HS-27A (cell line): ENCODE measurements at places on chromosomes 12 and 14.

- DNase-seq = no peak
Measured at GRCh38 chr14:52185178-52185577, 82.3 kb upstream of the PTGDR start.

GRCh38 chr12:43241986-43242385, 310.0 kb downstream of the ADAMTS20 start:
- DNase-seq = no peak

GRCh38 chr12:6426882-6427671, 17.7 kb upstream of the CD27 start:
- DNase-seq = no peak

DNA sequence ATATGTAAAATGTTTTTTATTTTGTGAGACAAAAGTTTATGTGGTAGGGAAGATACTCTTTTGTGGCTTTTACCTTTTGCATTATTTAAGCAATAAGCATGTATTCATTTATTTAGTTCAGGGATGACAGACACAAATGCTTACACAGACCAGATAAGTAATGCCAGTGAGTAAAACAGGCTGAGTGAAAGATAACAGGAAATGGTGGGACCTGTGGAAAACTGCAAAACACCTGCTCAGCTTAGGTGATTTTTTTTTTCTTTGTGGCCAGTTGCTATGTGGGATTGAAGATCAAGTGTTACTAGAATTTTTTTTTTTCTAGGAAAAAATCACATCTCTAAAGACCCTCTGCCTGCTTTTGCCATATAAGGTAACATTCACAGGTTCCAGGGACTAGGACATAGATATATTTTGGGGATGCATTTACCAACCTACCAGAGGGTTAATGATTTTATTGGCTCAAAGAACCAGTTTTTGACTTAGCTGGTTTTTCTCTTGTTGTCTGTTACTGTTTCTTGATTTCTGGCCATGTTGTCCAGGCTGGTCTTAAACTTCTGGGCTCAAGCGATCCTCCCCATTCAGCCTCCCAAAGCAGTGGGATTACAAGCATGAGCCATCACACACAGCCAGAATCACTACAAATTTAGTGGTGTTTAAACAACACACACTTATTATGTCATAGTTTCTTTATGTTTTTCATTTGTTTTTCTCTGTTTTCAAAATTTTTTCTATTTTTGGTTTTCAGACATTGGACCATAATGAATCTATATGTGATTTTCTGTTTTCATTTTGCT, 9.8 kb downstream of the PSMA6 start:
- DNase-seq = no peak

GRCh38 chr12:132142679-132143335, 1.3 kb downstream of the DDX51 start:
- DNase-seq = no peak

- DNase-seq = no peak
Measured at GRCh38 chr12:48489012-48489411, 6.7 kb downstream of the C12orf54 start.

- DNase-seq = no peak
Measured at GRCh38 chr14:99382071-99382470, 98.6 kb downstream of the SETD3 start.

DNA sequence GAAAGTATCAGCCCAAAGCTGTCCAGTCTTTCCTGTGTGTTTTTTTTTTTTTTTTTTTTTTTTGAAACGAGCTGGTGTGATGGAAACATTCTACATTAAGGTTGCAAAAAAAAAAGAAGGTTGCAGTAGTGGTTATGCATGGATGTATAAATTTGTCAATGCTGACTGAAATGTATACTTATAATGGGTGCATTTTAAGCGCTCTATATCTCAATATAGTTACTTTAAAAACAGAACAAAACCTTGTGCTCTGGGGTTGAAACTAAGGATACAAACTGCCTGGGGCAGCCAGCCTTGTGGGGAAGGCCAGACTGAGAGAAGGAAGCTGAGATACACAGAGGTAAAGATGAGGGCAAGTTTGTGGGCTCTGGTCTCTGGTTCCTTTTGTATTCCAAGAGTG, 87.3 kb upstream of the RMST start:
- no peak for DNase-seq

DNA sequence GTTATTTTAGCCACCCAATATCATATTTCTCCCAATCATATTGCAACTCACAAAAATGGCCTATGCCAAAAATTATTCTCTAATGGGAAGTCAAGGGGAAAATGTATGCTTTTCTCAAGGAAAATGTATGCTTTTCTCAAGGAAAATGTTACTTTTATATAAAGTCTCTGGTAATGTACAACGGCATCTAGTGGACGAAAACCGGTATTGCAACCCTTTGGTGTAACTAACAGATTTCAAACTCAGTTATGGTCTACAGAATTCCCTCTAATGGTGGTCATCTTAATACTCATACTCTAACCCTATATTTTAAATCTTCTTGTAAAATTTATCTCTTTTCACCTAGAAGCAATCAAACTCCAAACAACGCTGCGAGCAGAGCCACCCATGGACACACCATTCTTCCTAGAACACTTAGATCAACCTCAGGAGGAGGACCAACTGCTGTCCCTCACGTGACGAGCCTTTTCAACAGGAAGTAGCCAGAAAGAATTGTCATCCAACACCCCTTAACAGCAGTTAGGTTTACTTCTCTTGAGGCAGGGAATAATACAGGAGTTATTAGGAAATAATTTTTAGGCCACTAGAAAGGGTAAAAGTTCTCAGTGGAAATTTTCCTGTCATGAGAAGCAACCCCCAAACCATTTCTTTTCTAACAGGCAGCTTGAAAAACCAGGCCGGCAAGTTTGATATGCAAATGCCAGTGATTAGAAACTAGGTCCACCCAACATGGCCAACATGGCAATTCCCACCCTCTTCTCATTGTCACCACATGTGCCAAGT, 20.1 kb downstream of the APOBEC1 start:
- peak; percentile 17 for DNase-seq

DNA sequence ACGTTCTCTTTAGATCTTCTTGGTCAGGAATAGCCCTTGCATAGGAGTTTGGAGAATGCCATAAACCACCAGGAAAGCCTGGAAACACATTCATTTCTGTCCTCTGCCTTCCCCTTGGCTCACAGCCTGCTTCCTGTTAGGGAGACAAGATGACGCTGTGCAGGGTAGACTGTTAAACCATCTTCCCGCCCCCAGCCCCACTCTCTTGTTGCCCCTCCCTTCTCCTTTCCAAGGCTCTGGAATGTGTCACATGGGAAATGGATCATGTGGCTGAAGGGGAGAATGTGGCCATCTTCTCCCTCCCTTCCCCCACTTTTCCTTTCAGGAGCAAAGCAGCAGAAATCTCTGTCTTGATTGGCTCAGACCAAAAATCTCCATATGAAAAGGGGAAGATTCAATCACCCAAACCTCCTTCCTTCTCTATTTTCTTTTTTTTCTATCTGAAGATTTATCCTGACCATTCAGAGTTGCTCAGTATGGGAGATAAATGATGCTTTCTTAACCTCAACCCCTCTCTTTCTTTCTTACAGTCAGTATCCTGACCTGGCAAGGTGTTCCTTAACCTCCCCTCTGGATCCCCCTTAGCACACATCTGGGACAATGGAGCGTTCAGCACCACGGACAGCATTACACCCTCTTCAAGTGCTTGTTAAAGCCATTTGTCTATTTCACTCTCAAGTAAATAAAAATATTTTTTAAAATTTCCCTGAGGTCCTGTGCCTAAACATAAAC, 11.4 kb downstream of the GPR19 start:
- no peak for DNase-seq

- DNase-seq = no peak
Measured at GRCh38 chr14:71532790-71533189, 399.4 kb upstream of the RGS6 start.

DNA sequence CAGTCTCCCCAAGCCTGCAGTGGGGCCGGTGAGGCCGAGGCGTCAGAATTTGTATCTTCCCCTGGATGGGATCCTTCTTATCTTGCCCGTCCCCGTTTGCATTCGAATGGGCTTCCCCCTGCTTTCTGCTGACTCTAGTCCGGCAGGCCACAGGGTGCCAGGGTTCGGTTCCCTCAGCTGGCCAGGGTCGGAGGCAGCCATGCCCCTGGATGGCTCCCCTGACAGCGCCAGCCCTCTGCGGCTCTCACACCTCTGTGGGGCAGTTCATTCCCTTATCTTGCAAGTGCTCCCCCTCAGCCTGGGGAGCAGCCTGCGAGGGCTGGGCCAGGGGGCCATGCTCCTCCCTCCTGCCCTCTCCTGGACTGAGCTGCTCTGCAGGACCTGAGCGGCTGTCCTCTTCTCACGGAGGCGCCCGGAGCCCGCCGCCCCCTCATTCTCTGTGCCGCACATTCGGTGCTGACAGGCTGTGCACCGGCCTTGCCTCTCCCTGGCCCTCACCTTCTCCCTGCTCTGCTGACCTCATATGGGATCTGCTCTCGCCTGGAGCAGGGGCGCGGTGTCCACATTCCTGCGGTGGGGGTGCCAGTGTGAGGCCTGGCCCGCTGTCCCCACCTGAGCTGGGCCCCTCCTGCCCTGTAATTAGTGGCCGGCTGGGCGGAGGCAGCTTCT, 32.8 kb downstream of the KIF26A start:
- DNase-seq = no peak

- no peak for DNase-seq
Measured at GRCh38 chr12:15341371-15341770, 19.1 kb downstream of the PTPRO start.

GRCh38 chr14:23539248-23540140, 12.1 kb downstream of the ZFHX2 start:
- DNase-seq = no peak

- no peak for DNase-seq
Measured at GRCh38 chr12:125734137-125734536, 668.9 kb downstream of the AACS start.

GRCh38 chr12:47349137-47350061, 269.6 kb upstream of the AMIGO2 start:
- no peak for DNase-seq

- no peak for DNase-seq
Measured at GRCh38 chr14:54188064-54188666, 208.6 kb upstream of the CDKN3 start.

- peak; percentile 14 for DNase-seq
Measured at GRCh38 chr14:72291908-72292688, 359.9 kb downstream of the RGS6 start.

DNA sequence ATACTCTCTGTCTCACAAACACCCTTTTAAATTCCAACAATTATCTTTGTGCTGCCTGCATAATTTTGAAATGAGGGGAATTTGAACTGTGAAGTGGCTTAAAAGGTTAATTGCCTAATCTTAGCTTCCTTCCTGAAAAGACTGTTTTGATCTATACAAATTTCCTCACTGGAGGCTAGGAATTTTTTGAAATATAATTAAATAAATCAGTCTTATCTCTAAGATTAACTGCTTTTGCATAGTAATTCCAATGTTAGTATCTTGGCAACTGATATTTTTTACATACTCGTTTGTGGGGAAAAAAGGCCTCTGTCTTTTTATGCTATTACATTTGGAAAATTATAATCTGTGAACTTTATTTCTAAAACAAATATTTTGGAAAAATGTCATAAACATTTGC, 498.5 kb downstream of the TMTC2 start:
- DNase-seq = no peak

DNA sequence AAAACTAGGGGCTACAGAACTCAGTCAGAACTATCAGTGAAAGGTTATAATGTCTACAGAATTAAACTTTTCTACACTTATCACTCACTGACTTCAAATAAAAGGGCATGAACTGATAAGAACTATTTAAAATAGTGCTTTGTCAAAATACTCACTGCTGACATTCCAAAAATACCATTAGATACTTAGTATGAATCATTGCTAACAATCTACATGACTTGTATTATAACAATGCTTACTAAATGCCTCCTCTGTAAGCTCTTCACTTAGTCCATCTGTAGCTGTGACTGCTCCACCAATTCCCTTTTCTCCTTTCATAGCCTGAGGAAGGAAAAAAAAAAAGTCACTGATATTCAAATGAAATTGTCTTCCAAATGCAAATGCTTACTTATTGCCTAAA, 17.0 kb downstream of the NFYB start:
- DNase-seq = no peak

- no peak for DNase-seq
Measured at GRCh38 chr12:131918311-131919050, 10.6 kb upstream of the PUS1 start.

DNA sequence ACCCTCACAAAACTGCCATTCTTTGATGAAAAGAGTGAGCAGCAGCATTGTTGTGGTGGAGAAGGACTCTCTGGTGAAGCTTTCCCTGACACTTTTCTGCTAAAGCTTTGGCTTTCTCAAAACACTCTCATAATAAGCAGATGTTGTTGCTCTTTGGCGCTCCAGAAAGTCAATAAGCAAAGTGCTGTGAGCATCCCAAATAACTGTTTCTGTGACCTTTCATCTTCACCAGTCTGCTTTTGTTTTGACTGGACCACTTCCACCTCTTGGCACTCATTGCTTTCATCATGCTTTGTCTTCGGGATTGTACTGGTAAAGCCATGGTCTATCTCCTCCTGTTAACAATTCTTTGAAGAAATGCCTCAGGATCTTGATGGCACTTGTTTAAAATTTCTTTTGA, 424.7 kb upstream of the TMPO start:
- no peak for DNase-seq

GRCh38 chr12:62772416-62772955, 162.5 kb downstream of the PPM1H start:
- no peak for DNase-seq

GRCh38 chr14:57390806-57391516, 575 bp downstream of the NAA30 start:
- DNase-seq = no peak

- no peak for DNase-seq
Measured at GRCh38 chr14:69214393-69214792, 23.1 kb downstream of the EXD2 start.

DNA sequence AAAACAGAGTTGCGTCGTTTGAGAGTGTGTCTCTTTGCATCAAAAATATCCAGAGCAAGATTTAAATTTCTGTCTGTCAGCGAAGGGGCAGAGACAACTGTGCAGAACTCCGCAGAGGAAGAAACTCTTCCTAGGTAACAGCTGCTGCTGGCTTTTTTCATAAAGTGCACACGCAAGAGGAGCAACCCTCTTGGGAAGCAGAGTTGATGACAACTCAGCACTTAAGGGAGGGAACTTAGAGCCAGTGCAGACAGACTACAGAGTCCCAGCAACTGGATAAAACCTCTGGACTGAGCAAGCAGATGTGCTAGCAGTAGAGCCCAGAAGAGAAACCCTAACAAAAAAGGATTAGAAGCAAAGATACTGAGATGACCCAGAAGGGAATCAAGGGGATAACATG, 337.1 kb downstream of the PCNX1 start:
- no peak for DNase-seq

GRCh38 chr12:38886064-38886463, 19.3 kb downstream of the CPNE8 start:
- peak; percentile 29 for DNase-seq
